ENCODE measurements at places on chromosomes 7 and 10.

DNA sequence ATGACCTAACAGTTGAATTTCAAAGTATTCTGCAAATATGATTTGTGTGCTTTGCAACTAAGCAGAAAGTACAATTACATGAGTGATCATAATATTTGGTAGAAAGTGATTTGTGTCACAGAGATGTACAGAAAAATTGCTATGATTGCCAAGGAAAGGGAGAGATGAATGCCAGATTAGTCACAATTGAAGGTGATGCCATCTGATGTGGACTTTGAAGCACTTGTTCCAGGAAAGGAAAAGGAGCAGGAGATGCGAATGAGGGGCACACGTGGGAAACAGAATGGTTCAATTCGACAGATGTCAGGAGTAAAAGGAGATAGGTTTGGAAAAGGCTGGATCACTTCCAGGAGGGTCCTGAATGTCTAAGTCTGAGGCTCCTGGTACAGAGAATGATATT is 153.1 kb upstream of the LAMB4 start:
- H3K27ac ChIP-seq, result no peak overlapping the region
- H3K27me3 ChIP-seq, result no peaks in the 10 kb centered on the region
- no peak overlapping the region for H3K4me3 ChIP-seq
- no peaks in the 10 kb centered on the region for H3K4me1 ChIP-seq

- H3K36me3 ChIP-seq, result no peaks in the 10 kb centered on the region
- no peak overlapping the region for H3K27ac ChIP-seq
- no peak for DNase-seq
- peaks cover 20% of the 10 kb centered on the region for H3K4me1 ChIP-seq
These were observed 81.3 kb downstream of the C10orf105 start for GRCh38 chr10:71638064-71638821.

- no peak overlapping the region for H3K27ac ChIP-seq
- H3K4me1 ChIP-seq, result no peaks in the 10 kb centered on the region
- no peaks in the 10 kb centered on the region for H3K27me3 ChIP-seq
- no peak for DNase-seq
These were observed 10.0 kb upstream of the TSPAN14 start for GRCh38 chr10:80444124-80444523.

DNA sequence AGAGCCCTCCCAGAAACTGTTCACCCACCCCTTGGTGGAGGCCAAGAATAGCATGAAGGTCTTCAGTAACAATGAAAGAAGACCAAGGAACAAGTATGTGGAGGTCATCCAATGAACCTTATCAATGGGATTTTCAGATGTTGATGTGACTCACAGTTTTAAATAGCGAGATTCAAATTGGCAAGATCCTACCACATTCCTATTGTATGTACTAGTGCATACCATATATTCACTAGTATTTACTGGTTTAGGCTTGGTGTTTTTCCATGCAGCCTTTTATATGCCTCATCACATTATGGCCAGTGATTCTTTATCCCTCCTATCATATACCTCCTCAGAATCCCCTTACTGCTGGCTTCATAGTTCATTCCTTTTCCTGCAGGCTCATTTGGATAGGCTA is 54.4 kb downstream of the ITGB8 start:
- H3K27me3 ChIP-seq, result no peaks in the 10 kb centered on the region
- DNase-seq, result no peak
- H3K27ac ChIP-seq, result no peak overlapping the region
- H3K4me3 ChIP-seq, result no peak overlapping the region

- H3K27me3 ChIP-seq, result no peaks in the 10 kb centered on the region
- DNase-seq, result no peak
- H3K27ac ChIP-seq, result no peak overlapping the region
These were observed 14.2 kb upstream of the ACSL5 start for GRCh38 chr10:112359606-112360307.

DNA sequence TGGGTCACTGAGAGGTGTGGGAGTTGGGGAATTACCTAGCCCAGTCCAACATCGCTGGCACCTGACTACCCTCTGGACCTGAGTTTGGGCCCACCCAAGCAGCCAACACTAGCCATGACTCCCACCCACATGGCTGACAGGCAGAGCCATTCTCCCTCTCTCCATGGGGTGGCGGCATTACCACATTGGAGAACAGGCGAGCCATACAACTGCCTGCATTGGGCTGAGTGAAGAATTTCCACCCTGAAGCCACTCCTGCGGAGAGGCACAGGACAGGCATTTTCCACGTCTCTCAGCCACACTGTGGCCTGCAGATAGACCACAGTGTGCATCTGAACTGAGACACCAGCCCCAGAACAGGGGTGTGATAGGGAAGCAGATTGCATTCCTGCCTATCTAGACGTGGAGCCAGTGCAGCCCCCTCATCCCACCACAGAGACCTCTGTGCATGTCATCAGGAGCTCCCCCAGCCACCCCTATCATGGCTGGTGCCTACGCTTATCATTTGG is 58.2 kb upstream of the ANTXRL start:
- no peaks in the 10 kb centered on the region for H3K36me3 ChIP-seq
- H3K4me1 ChIP-seq, result peaks cover 6% of the 10 kb centered on the region
- H3K27ac ChIP-seq, result no peak overlapping the region
- H3K27me3 ChIP-seq, result no peaks in the 10 kb centered on the region
- no peak overlapping the region for H3K4me3 ChIP-seq

- no peak for DNase-seq
- H3K4me1 ChIP-seq, result peaks cover 5% of the 10 kb centered on the region
- H3K27me3 ChIP-seq, result no peaks in the 10 kb centered on the region
- no peak overlapping the region for H3K4me3 ChIP-seq
- no peak overlapping the region for H3K27ac ChIP-seq
- H3K36me3 ChIP-seq, result no peaks in the 10 kb centered on the region
These were observed 15.4 kb downstream of the MMRN2 start for GRCh38 chr10:86941991-86942421.

DNA sequence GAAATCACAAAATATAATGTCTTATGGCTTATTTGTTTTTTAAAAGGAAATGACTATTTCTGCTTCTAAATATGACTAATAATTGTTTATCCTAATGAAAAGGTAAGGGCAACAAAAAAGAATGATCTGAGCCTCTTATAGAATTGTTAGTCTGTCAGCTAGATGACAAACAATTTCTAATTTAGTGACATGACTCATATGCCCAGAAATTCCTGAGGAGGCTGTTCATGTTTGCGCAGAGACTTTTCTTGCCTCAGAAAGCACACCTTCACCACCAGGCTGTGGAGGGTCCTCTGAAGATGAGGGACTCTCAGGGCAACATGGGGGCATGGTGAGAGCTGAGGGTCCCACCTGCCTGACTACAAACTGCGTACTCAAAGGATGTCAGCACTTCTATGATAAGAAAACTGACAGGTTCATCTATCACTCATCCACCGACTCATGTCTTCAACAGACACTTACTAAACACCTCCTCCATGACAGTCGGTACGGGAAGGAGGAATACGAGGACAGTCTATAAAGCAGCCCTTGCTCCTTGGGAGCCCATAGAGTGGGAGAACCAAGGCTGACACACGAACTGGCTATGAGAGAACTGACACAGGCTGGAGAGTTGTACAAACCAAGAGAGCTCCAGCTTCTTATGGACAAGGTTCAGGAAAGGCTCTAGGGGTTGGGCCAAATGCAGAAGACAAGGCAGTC is 102.0 kb downstream of the PKD1L1 start:
- no peak overlapping the region for H3K27ac ChIP-seq
- H3K27me3 ChIP-seq, result no peaks in the 10 kb centered on the region

DNA sequence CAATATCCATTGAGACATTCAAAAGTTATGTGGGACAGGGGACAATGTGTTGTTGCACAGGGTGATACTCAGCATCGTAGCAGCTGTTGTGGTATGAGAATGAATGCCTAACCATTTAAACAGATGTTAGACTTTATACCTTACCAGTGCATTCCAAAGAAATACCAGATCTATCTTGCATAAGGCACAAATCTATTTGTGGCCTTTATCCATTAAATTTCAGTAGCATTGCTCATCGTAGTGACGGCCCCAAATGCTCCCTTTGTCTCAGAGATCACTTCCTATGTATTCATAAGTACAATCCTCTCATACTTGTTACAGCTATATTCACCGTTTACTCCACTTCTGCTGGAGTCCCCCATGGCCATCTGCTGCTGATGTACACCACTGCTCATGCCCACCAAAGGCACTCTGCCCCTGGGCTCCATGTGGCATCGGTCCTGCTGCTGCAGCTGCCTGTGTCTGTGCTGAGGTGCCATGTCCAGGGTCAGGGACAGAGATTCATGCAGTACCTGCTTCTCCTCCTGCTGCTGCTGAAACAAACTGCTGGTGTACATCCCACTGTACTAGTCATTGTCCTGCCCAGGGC is 96.3 kb downstream of the CPED1 start:
- no peak overlapping the region for H3K27ac ChIP-seq
- H3K36me3 ChIP-seq, result no peaks in the 10 kb centered on the region
- no peak overlapping the region for H3K4me3 ChIP-seq

DNA sequence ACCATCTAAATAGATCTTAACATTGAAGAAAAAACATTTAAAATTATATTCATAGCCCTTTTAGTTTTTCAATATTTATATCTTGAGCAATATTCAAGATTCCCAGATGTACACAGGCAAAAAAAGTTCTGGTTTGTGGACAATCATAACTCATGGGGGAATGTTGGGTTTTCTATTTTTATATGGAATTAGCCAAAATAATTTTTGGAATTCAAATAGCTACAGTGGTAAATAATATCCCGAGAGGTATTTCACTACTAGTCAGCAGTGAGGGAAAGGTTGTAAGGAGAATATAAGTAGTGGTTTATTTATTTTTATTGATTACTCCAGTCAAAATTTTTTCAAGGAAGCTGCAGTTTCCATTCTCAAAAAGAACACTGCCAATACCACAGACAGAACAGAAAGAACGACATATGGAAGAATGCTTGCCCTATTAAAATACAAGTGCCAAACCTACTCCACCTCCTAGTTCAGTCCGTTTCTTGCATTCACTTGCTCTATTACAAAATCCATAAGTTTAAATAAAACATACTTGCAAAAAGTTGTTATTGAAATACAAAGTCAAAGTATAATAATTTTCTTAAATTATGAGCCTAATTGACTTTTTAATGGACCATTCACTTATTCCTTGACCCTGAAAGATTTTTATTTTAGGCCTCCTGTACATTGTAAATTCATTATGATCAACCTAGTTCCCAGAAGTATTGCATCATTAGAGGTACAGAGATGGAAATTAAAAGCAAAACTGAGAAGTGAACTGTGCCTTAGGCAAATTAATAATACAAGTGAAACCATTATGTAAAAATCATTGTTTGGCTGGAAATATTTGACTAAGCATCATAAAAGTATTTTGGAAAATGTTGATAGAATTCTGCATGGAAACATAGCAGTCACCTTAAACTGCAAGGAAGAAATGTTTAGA is 533.2 kb downstream of the PARD3 start:
- no peaks in the 10 kb centered on the region for H3K36me3 ChIP-seq
- H3K4me1 ChIP-seq, result no peaks in the 10 kb centered on the region
- H3K27me3 ChIP-seq, result no peaks in the 10 kb centered on the region
- H3K4me3 ChIP-seq, result no peak overlapping the region
- H3K27ac ChIP-seq, result no peak overlapping the region

DNA sequence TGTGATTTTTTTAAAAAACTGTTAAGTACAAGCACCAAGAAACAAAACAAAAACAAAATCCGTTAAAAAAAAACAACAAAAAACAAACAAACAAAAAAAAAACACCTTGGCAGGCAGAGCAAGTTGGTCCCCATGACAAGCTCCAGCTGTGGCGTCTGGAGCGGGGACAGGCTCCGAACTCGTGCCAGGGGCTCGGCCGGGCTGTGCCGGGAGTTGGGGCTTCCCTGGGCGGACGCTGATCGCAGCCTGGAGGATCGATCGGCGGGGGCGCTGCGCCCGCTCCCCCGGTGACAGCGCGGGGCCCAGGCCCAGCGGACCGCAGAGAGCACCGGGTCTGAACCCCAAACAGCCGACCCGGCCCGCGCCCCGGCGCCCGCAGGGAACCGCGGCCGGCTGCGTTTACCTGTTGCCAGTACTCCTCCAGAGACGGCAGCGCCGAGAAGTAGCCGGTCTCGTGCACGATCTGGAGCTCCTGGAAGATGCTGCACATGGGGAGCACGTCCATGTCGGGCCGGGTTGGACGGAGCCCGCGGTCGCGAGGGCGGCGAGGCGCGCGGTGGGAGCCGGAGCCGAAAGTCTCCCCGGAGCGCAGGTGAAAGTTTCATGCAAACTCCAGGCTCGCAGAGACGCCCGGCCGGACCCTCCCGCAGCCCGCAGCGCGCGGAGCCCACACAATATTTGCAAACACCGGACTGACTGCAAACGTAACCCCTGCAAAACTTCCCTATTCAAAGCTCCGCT is at the start of gene KLF6:
KLF6 (minus strand) TSS at position 700 of the 741 bp plus-strand sequence; CDS start at position 505, 195 bp downstream.
- H3K4me3 ChIP-seq, result peak within 1 kb of the TSS; percentile 71
- H3K36me3 ChIP-seq, result peaks cover 19% of the 10 kb centered on the region
- peaks cover 6% of the 10 kb centered on the region for H3K4me1 ChIP-seq
- DNase-seq, result no peak

- H3K4me1 ChIP-seq, result no peaks in the 10 kb centered on the region
- no peak overlapping the region for H3K27ac ChIP-seq
- H3K4me3 ChIP-seq, result no peak overlapping the region
- H3K36me3 ChIP-seq, result no peaks in the 10 kb centered on the region
- no peak for DNase-seq
These were observed 12.3 kb upstream of the RBP3 start for GRCh38 chr10:47335906-47336305.

- no peak overlapping the region for H3K27ac ChIP-seq
- no peaks in the 10 kb centered on the region for H3K27me3 ChIP-seq
These were observed 765 bp downstream of the WBP1L start for GRCh38 chr10:102744374-102745051.

GRCh38 chr7:149873970-149874643 is 338 bp downstream of the ATP6V0E2 start:
- peaks cover 7% of the 10 kb centered on the region for H3K27me3 ChIP-seq
- H3K4me3 ChIP-seq, result peak overlapping the region; percentile 75
- DNase-seq, result no peak
- no peak overlapping the region for H3K27ac ChIP-seq
- H3K36me3 ChIP-seq, result no peaks in the 10 kb centered on the region

- no peaks in the 10 kb centered on the region for H3K36me3 ChIP-seq
- no peak overlapping the region for H3K27ac ChIP-seq
- H3K4me3 ChIP-seq, result no peak overlapping the region
- DNase-seq, result no peak
- H3K4me1 ChIP-seq, result no peaks in the 10 kb centered on the region
These were observed 18.1 kb downstream of the LSM8 start for GRCh38 chr7:118202061-118202460.

DNA sequence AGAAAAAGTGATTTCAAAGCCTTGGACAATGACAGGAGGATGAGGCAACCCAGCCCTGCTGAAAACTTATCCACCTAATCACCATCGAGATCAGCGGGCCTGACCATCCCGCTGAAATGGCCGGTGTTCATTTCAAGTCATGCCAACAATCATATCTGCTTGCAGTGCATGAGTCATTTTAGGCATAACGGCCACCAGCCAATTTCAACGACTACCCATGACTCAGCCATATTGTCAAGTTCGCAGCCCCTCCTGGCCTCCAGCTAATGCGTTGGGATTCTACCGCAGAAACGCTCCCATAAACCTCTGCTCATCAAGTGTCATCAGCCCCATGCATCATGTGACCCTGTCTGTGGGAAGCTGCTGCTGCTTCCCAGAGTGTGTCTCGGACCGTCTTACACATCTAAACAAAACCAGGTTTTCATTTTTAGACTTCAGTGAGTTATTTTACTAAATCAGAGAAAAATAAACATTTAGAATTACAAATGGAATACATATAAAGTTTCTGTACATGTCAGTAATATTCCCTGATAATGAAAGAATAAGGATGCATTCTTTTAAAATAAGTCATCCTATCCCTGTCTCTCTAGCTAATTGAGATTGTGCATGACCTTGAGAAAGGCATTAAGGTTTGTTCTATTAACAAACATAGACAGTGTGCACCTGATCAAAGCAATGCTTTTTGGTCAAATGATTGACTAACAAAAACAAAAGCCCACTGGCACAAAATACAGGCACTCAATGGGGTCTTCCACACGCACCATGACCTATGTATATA is 188.9 kb downstream of the ADAM12 start:
- H3K36me3 ChIP-seq, result no peaks in the 10 kb centered on the region
- no peaks in the 10 kb centered on the region for H3K27me3 ChIP-seq
- no peak overlapping the region for H3K4me3 ChIP-seq
- H3K27ac ChIP-seq, result no peak overlapping the region
- no peaks in the 10 kb centered on the region for H3K4me1 ChIP-seq

All from iPS DF 6.9 (cell line).